ENCODE measurements at places on chromosomes 6 and 20.

- no peak for DNase-seq
These were observed 109.7 kb downstream of the SMLR1 start for GRCh38 chr6:130936933-130937332.

DNA sequence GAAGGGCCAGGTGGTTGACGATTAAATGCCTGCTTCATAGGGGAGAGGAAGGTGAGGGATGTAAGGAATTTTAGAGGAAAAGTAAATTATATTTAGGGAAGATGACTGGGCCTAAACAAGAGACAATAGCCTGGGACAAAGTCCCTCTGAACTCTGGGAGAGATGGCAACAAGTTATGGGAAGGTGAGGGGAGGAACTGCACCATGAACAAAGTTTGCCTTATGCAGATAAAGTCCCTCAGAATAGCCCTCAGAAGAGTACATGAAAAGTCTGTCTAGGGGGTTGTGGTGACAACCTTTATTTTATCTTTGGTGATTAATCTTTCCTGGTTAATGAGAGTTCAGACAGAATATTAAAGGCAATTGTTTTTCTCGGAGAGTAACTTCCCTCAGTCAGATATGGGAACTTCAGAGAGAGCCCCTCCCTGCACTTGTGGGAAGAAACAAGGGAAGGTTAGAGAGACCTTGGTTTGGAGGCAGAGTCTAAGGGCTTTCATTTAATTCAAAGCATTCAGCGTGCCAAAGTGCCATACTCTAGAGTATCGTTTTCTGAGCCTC is 27.1 kb upstream of the FAM217A start:
- DNase-seq, result no peak

GRCh38 chr6:41446907-41447545 is 99.2 kb upstream of the FOXP4 start:
- no peak for DNase-seq

DNA sequence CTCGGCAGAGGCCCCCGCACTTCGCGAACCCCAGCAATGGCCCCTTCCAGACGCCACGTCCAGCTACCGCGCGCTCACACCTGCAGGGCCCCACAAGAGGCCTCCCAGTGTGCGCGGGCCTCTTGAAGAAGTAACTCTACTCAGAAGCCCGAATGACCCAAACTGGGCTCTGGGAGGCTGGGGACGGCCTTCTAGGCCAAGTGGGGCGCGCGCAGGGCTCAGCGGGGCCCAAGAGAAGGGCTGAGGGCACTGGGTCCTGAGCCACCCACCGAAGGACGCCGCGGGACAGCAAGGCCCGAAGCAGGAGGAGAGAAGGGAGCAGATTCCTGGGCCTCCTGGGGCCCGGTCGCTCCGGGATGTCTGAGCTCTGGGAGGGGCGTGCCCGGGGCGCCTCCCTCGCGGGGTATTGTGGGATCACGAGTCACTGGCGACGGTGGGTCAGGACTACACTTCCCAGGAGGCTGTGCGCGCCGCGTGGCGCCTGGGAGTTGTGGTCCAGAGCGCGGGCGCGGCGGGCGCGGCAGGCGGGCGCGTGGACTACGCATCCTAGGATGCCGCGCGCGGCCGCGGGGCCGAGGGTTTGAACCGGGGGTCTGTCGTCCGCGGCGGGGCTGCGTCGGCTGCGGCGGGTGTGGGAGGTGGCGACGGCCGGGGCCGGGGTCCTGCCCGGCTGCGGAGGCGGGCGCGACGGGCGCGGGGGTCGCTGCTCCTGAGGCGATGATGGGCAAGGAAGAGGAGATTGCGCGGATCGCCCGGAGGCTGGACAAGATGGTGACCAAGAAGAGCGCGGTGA is at the start of gene TCEA2:
Gene TCEA2, plus strand, starts transcription at position 603 of the 793 bp plus-strand sequence. Its CDS starts 115 bp downstream, at position 718.
- DNase-seq, result peak; percentile 88

DNA sequence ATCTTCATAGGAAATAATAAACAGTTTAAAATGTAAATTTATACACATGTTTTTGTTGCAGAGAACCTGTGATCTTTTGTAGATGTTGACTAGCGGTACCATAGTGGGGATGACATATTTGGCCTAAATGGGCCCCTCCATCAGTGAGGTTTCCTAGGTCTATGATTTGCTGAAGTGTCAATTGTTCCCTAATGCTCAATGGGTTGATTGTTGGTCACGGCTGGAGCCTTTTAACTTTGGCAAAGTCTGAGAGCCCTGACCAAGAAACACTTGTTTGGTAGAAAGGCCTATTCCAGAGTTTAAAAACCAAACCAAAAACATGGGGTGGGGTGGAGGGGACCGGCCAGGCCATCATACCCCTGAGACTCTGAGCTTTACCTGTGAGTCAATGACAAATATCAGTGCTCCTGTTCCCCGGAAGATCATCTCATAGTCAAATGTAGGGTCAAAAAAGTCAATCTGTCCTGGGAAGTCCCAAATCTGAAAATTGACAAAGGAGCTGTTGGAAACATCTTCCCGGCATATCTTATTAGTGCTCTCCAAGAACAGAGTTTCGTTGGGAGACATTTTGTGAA is 25.1 kb downstream of the RRAGD start:
- no peak for DNase-seq

DNA sequence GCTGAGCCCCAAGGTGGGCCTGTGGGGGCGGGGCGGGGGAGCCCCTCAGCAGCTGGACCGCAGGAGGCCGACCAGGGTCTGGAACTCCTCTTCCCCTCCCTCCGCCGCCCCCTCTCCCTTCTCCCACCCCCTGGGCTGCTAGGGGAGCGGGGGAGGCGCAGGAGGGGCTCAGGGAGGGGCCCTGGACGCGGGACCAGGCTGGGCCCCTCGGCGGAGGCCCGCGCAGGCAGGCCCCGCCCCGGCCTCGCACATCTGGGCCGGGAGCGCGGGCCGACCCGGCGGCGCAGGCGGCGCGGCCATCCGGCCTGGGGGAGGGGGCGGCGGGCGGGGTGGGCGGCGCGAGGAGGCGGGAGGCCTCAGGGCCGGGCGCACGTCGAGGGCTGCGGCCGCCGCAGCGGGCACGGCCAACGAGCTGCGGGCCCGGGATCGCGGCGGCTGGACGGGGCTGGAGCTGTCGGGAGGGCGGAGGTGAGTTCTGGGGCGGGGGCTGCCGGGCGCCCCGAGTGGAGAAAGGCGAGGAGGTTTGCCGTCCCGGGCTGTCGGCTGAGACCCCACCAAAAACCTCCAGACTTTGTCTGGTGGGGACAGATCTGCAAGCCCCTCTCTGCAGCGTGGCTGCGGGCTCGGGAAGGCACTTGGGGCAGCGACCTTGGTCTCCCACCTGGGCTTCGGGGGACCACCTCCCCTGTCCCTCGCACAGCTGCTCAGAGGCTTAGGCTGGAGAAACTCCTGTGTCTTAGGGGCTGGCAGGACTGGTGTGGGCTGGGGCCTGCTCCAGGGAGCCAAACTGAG is at the start of gene HSPA12B:
Gene HSPA12B, plus strand, starts transcription at position 359 of the 792 bp plus-strand sequence. CDS start 5,990 bp downstream, outside the sequence.
- DNase-seq, result no peak
